ENCODE measurements at places on chromosomes 1 and 21.

DNA sequence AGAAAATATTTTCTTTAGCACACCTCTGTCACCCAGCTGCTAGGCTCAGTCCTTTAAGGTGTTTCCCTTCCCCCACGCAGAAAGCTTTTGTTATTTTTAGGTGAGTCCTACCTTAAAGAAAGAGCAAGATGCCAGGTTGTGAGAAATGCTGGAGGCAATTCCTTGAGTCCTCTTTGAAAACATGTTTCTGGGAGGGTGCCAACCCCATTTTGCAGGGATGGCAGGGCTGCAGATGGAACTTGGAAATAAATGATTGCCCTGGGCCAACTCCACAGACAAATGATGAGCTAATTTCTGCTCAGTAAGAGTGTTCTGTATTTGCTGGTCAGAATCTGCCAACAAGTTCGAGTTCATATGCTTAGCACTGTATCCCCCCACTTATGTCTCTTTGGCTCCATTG, 119.2 kb upstream of the RAB3GAP2 start:
- peak; percentile 23 for DNase-seq

GRCh38 chr1:243851257-243851756, 1.3 kb upstream of the AKT3 start:
- DNase-seq = no peak

DNA sequence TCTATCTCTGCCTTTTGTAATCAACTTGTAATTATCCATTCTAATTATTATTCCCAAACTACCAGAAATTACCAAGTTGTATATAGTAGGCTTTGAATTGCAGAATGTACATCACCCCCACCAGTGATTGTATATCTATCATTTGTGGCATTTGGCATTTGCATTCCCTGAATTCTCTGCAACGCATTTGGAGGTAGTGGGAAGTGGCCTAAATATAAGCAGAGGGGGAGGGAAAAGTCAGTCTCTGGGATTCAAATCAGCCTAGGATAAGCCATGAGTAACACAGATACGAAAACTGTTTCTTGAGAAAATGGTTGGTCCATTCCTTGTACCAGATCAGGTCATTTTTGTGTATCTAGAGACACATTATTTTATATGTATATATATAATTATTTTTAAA, 20.7 kb downstream of the DDX20 start:
- DNase-seq = no peak

DNA sequence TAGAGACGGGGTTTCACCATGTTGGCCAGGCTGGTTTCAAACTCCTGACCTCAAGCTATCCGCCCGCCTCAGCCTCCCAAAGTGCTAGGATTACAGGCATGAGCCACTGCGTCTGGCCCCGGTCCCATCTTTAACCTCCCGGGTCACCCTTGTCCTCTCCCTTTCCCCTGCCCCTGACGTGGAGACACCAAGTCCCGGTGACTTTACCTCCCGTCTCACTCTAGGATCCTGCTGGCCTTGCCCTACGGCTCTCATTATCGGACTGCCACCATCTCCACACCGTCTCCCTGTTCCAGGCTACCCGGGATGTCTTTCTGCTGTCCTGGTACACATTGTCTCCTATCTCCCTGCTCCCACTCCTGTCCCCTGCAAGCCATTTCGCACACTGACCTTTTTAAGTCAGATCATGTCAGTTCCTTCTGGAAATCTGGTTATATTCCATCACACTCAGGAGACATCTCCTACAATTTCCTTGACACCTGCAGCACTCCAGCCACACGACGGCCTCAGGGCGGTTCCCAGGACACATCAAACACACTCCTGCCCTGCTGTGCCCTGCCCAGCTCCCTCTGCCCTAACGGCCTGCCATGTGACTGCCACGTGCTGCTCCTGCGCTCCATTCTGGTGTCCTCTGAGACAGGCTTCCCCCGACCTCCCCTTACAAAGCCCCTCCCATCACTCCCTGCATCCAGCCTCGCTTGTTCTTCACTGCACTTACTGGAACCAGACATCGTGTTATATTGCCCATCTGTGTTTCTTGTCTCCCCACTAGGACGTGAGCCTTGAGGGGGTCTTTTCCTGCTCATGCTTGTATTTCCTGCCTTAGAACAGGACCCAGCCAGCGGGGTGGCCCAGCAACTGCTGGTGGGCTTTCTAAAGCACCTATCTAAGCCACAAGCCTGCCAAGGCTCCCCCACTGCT, 32.7 kb downstream of the TTC39A start:
- no peak for DNase-seq

DNA sequence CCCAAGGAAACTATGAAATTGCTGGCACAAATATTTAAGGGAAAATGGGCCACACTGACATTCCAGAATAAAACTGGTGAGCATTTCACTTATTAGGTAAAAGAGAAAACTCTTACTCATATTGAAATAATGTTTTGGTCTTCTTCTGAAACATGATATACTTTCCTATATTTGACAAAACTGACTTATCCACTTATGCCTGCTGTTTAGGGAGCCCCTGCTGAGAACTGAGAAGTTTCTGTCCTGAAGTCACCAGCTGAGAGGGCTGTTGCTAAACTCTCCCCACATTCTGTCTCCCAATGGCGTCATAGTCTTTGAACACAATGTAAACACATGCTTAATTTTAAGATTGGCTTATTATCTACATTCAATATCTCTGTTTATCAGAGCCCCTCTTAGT, 46.8 kb upstream of the ZC3H11B start:
- no peak for DNase-seq

GRCh38 chr1:150810958-150811659, 3.0 kb upstream of the CTSK start:
- no peak for DNase-seq

DNA sequence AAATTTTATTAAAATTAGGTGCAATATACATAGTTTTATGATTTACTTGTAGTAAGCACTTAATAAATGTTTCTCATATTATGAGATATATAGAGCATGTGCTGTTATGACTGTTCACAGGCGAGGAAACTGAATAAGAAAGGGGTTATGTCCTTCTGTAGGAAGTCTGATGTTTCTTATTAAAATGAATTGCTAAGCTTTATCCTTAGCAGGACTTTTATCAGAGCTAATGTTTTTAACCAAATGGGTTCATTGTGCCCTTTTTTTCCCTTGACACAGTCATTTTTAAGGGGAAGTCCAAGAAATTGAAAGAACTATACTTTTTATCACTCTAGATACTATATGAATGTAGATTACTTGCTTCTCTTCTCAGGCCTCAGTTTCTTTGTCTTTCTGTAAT, 285.2 kb downstream of the PTPRC start:
- no peak for DNase-seq

DNA sequence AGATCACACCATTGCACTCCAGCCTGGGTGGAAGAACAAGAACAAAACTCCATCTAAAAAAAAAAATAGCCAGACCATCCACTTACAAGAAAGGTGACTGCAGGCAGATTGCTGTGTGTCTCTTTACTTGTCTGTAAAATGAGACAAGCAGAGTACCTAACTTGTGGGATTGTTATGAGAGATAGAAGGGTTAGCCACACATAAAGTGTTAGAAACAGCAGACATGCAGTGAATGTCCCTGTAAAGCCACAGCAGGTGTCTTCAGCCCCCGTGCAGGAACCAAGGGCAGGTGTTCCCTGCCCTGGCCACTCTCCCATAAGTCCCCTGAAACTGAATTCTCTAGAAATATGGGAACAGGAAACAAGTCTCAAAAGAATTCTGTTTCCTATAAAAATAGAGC, 40.8 kb upstream of the EFHD2 start:
- no peak for DNase-seq

DNA sequence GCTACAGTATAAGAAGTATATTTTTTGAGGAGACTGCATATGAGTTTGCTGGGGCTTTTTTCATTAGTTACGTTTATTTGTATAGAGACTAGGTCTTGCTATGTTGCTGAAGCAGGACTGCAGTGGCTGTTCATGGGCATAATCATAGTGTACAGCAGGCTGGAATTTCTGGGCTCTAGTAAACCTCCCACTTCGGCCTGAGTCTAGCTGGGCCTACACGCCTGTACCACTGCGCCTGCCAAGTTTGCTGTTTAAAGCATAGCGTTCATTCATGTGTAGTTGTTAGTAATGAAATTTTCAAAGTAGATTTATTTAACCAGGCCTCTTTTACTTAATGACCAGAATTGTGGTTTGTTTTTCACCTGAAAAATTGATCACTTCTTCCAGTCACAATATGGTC, 33.8 kb downstream of the HS2ST1 start:
- no peak for DNase-seq

GRCh38 chr1:235976490-235976889, 88.4 kb downstream of the NID1 start:
- DNase-seq = no peak

- DNase-seq = no peak
Observed at GRCh38 chr21:34935898-34936297, 113.2 kb downstream of the RUNX1 start.

DNA sequence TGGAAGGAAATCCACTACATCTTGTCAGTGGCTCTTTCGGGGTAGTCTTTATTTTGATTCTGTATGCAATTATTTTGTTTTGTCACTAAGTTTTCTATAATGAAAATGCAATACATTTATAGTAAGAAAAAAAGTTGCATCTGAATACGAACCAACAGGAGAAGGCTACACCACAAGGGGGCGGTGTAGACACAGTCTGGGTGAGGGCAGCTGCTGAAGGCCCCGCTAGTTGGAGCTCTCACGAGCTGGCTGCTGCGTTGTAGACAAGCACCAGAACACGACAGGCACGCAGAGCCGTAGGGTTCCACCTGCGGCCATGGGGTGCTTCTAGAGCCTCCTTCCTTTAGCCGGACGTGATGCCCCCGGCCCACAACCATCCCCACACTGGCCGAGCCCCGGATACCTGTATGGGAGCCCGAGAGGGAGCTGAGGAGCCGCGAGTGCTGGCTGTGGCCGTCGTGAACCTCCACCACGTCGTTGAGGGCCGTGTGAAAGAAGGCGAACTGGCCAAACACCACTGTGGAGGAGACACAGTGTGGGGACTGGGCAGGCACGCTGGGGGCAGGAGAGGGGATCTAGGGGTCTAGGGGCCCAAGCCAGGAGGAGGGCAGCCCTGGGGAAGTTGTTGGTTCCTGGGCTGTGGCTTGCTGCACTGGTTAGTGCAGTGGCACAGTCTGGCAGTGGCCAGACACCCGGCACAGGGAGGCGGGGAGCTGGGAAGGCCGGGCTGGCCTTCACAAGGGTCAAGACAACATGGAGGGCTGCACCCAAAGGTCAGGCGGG, 160.8 kb downstream of the ZSCAN20 start:
- DNase-seq = peak; percentile 67

GRCh38 chr1:188426561-188426960, 1597.8 kb downstream of the PLA2G4A start:
- DNase-seq = peak; percentile 28

DNA sequence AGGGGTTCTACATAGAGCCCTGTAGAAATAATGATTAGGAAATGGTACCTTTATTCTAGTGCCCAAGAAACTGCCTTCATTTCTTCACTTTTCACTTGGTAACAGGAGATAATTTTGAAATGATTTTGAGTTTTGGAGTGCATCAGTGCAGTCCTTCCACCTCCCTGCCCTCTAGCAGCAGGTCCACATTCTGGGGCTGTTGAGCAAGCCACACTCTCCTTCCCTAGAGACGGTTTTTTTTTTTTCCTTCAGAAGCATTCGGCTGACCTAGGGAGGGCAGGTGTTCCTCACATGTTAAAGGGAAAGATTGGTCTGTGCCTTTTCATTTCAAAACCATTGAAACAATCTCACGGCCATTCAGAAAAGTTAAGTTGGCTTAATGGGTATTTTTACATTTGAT, 39.8 kb downstream of the SLC37A1 start:
- DNase-seq = no peak

DNA sequence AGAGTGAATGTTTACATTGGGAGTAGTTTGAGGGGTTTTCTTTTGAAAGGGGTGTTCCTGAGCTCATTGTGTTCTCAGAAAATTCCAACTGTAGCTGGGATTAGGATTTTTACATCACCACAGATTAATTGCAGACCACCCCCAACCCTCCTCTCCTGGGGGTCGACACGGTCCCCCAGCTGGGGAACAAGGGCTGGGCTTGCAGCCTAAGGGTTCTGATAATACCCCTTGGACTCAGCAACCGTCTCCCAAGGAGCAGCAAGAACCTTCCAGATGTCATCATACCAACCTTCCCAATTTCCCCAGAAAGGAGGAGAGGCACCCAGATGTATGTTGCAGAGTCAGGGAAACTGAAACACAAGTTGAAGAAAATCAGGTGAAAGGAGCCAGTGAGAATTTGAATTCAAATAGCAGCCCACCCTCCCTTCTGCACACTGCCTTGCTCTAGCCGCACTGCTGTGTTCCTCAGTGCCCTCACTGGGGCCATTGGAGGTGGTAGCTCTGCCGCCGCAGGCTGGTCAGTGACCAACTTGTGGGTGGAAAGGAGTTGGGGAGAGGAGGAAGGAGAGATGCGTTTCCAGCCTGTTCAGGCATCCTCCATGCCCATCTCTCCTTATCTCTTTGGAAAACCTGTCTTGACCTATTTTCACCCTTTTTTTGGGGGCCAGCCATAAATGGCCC, 14.7 kb upstream of the IGFN1 start:
- DNase-seq = no peak

DNA sequence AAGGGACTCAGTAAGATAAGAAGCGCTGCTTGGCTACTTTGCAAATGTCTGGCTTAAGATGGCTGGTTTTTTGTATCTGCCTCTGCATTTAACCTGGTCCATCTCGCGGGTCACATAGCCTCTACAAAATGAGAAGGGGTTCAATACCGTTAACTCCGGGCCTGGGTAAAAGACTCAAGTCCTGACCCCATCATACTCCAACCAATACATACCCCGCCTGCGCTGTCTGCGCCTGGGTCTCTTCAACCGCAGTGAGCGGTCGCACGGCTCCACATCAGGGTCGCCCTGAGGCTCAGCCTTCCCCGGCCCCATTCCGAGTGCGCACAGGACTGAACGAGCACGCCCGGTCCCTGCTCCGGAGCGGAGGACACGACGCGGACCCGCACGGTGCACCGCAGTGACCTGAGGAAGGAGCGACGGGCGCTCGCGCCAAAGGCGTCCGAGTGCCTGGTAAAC, 558 bp upstream of the PGD start:
- DNase-seq = no peak

DNA sequence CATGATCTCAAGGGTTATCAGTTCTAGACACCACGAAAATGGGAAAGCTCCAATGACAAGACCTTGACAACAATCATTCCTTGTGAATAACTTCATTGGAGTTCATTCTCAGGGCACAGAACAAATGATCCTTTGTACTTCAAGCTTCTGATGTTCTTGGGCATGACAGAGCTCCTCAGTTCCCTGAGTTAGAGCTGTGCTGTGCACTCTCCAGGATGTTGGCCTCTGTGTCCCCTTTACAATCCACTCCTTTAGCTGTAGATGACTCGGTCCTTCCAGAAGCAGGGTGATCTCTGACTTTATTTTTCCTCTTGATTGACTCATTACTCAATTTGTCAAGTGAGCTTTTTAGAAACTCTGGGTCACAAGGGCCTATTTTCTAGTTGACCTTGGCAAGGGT, 3.9 kb upstream of the FAM78B start:
- DNase-seq = no peak

GRCh38 chr1:212461916-212462660, 29.4 kb downstream of the NENF start:
- DNase-seq = no peak

All from NCI-H1105 treated with DMSO at 0.1 percent for 48 hours (cell line).